ENCODE measurements at places on chromosomes 1 and 21. TPM values are rescaled to one million over a fixed set of nuclear protein-coding genes. Genes with fewer than 3 reads are reported as not detected.
A peak's percentile ranks its signal among the peaks of the same experiment; 100 is the strongest.

Gene OR2T35
- not detected for total RNA-seq

DNA sequence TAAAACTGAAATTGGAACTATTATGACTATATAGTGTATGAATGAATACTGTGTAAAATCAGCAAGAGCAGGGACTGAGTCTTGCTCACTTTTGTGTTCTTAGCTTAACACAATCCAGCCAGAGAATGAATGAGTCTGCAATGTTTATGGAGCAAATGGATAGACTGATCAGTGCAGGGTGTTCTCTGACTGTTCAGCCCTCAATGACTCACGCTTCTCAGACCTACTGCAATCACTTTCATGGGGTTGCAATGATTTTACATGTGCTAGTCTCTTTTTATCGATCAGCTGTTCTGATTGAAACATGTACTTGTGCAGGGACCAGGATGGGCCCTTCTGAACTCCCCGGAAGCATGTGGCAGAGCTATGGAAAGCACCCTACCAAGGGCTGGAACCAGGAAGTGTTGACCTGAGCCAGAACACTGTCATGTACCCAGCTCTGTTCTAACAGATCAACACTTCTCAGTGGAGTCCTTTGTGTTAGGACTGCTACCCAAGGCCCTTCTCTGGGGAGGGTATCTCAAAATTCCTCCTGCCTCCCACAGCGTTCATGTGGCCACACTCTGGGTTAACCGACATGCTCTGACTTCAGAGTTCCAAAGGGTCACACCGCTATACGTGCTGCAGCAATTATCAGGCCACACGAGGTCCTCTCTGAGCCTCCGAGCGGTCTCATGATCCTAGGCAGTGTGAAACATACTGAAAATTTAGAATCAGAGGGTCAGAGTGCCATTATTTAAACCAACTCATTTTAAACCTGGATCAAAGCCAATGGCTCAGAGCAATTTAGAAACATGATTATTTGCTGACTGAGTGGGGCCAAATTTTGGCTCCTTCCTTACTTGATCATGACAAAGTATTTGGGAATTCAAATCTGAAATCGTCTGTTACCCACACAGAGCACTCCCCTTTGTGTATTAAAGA, 35.2 kb downstream of the GRIK1 start:
- no peak for DNase-seq
- no peaks in the 10 kb centered on the region for H3K27me3 ChIP-seq
- H3K36me3 ChIP-seq = no peaks in the 10 kb centered on the region
- H3K4me3 ChIP-seq = no peak overlapping the region
- H3K27ac ChIP-seq = no peak overlapping the region

DNA sequence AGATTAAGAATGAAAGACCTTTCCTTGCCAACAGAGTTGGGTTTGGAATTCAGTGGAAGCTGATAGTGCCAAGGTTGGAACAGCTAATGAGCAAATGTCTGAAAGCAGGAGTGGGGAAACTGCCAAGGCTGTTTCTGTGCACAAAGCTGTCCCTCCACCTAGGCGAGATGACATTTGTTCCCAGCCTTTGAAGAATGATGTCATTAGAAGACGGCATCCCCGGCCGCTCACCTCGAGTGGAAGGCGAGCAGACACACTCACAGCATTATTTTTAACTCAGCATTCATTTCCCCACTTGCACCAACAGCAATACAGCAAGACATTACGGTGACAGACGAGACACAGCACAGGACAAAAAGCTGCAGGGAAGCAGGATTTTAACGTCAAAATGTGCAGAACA, 463.9 kb downstream of the PCP4 start:
- no peaks in the 10 kb centered on the region for H3K36me3 ChIP-seq
- H3K4me3 ChIP-seq = no peak overlapping the region
- DNase-seq = no peak
- H3K27ac ChIP-seq = no peak overlapping the region
- no peaks in the 10 kb centered on the region for H3K4me1 ChIP-seq

Gene ATP1A2
- not detected for total RNA-seq

- peaks cover 3% of the 10 kb centered on the region for H3K4me1 ChIP-seq
- H3K4me3 ChIP-seq = no peak overlapping the region
- peaks cover 4% of the 10 kb centered on the region for H3K27me3 ChIP-seq
- H3K27ac ChIP-seq = no peak overlapping the region
- no peaks in the 10 kb centered on the region for H3K36me3 ChIP-seq
Observed at GRCh38 chr1:147496571-147497210, 44.6 kb upstream of the BCL9 start.

DNA sequence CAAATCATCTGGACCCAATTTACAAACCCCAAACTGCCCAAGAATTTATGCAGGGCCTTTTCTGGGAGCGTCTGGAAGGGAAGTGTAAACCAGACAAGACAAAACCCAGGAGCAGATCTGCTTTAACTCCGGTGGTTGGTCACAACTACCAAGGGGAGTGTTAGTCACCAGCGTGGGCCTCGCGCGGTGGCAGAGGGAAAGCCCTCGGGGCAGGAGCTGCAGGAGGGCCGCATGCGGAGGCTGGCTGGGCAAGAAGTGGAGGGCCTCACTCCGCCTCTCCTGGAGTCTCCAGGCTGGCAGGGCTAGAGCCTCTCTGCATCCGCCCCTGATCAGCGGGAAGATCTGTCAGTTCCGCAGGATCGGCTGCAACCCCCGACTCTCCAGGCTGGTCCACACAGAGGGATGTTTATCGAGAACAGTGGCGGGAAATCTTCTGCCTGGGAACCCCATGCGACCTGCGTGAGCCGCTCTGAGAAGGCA, 2.0 kb downstream of the COL24A1 start:
- no peak for DNase-seq
- H3K4me3 ChIP-seq = no peak overlapping the region
- H3K27me3 ChIP-seq = peaks cover 32% of the 10 kb centered on the region

Gene UBL4B
- total RNA-seq = not detected

DNA sequence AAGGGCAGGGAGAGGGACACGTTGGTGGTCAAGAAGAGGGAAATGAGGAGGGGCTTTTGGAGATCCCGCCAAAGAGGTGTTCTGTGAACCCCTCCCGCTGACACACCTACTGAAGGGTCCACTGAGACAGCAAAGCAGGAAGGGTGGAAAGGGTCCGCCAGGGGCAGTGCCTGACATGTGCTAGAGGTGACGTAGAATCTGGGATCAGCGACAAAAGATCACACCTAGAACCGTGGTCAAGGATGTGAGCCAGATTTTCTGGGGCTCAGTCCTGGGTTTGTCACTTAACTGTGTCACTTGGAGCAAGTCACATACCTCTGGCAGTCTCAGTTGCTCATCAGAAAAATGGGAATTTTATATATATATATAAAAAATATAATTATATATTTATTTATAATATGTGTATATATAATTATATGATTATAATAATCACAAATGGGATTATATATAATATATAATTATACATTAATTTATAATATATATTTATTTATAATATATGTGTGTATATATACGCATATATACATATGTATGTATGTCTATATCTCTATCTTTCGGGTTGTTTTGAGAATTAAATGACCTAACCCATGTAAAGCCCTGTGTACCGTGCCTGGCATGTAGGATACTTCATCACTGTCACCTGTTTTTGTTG, 35.0 kb upstream of the ATP5PO start:
- peak overlapping the region; percentile 75 for H3K4me3 ChIP-seq
- peaks cover 50% of the 10 kb centered on the region for H3K36me3 ChIP-seq
- H3K27ac ChIP-seq = peak overlapping the region; percentile 100
- peaks cover 3% of the 10 kb centered on the region for H3K27me3 ChIP-seq
- peak; percentile 52 for DNase-seq
- peaks cover 75% of the 10 kb centered on the region for H3K4me1 ChIP-seq

GRCh38 chr1:118116909-118117308, 68.1 kb downstream of the SPAG17 start:
- H3K4me1 ChIP-seq = no peaks in the 10 kb centered on the region
- peaks cover 2% of the 10 kb centered on the region for H3K27me3 ChIP-seq
- no peak overlapping the region for H3K4me3 ChIP-seq
- no peak overlapping the region for H3K27ac ChIP-seq
- no peaks in the 10 kb centered on the region for H3K36me3 ChIP-seq

Gene CFAP45
- total RNA-seq = 1.3 TPM

DNA sequence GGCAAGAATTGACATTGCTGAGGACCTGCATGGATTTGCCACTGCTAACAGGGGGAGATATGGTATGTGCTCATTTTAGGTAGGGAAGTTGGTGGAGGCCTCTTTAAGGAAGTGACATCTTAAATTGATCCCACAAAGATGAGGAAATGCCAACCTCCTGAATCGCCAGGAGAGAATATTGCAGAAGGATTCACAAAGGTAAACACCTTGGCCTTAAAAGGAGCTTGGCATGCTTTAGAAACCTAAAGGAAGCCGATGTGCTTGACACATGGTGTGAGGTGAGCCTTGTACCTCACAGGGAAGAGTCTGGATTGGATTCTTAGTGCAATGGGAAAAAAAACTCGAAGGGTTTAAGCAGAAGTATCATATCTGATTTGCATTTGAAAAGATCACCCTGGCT, 470.5 kb upstream of the DAB1 start:
- no peaks in the 10 kb centered on the region for H3K4me1 ChIP-seq
- peaks cover 7% of the 10 kb centered on the region for H3K27me3 ChIP-seq
- H3K4me3 ChIP-seq = no peak overlapping the region

- no peak for DNase-seq
- H3K27ac ChIP-seq = no peak overlapping the region
- H3K36me3 ChIP-seq = no peaks in the 10 kb centered on the region
- peaks cover 22% of the 10 kb centered on the region for H3K4me1 ChIP-seq
- H3K4me3 ChIP-seq = no peak overlapping the region
Observed at GRCh38 chr1:94093396-94093795, 27.6 kb downstream of the ABCA4 start.

Gene ZNF691
- 6.9 TPM for total RNA-seq

DNA sequence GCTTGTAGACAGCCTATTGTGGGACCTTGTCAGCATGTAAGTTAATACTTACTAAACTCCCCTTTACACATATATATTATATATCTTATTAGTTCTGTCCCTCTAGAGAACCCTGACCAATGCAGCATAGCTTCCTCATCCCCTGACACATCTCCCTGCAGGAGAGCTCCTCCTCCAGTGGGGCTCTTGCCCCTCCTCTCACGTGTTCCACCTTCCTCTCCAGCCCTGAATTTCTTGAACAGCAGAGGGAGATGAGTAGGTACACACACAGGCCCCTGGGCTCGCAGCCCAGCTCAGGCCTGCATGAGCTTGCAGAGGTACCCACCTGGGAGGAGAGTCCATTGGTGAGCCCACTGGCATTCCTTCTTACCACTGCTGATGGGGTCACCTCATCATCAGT, 27.3 kb upstream of the GOLT1A start:
- no peaks in the 10 kb centered on the region for H3K36me3 ChIP-seq
- no peaks in the 10 kb centered on the region for H3K4me1 ChIP-seq
- DNase-seq = no peak

GRCh38 chr1:234645964-234646363, 36.0 kb upstream of the IRF2BP2 start:
- peaks cover 2% of the 10 kb centered on the region for H3K4me1 ChIP-seq
- no peaks in the 10 kb centered on the region for H3K36me3 ChIP-seq
- no peaks in the 10 kb centered on the region for H3K27me3 ChIP-seq
- no peak overlapping the region for H3K4me3 ChIP-seq
- no peak overlapping the region for H3K27ac ChIP-seq

GRCh38 chr1:23720256-23720995, 22.8 kb upstream of the ELOA start:
- peak overlapping the region; percentile 11 for H3K4me3 ChIP-seq
- DNase-seq = peak; percentile 52
- peaks cover 26% of the 10 kb centered on the region for H3K4me1 ChIP-seq
- peak overlapping the region; percentile 66 for H3K27ac ChIP-seq
- no peaks in the 10 kb centered on the region for H3K27me3 ChIP-seq
- H3K36me3 ChIP-seq = peaks cover 3% of the 10 kb centered on the region

DNA sequence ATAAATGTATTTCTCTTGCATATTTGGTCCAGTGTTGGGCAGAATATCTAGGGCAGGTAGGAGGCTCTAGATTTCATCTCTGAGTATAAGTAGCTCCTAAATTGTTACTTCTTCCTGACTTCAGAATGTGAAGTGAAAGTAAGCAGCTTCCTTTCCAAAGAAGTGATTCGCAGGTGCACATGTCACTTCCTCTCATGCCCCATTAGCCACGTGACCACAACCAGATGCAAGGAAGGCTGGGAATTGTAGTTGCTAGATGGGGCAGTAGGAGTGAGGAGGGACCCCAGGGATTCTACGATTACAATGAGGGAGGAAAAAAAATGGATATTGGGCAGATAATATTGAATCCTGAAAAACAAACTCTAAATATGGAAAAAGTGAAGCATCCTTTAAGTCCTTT, 113.2 kb upstream of the CYYR1 start:
- peak; percentile 58 for DNase-seq
- no peak overlapping the region for H3K4me3 ChIP-seq
- H3K36me3 ChIP-seq = no peaks in the 10 kb centered on the region
- peaks cover 1% of the 10 kb centered on the region for H3K27me3 ChIP-seq
- H3K4me1 ChIP-seq = peaks cover 4% of the 10 kb centered on the region

DNA sequence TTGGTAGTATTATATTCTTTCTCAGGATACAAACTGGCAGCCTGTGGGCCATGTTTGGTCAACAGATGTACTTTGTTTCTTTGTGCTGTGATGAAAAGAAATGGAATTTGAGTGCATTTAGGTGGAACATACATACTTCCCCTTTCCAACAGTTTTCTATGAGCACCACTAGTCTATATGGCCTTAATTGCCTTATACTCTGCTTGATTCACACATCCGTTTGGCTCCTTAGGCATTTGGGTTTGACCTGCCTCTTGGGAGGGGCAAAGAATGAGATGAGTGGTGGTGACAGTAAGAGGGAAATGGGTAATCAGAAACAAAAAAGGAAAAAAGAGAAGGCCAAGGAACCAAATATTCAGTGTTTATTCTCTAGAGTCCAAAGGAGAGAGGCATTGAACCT, 17.0 kb downstream of the CFAP126 start:
- DNase-seq = no peak
- no peaks in the 10 kb centered on the region for H3K27me3 ChIP-seq

Gene PGLYRP4
- total RNA-seq = not detected

Gene PHF13
- total RNA-seq = 14.8 TPM

Gene OR10J1
- not detected for total RNA-seq

- no peak overlapping the region for H3K4me3 ChIP-seq
- peaks cover 32% of the 10 kb centered on the region for H3K36me3 ChIP-seq
- no peak for DNase-seq
- no peaks in the 10 kb centered on the region for H3K27me3 ChIP-seq
- H3K27ac ChIP-seq = no peak overlapping the region
- no peaks in the 10 kb centered on the region for H3K4me1 ChIP-seq
Observed at GRCh38 chr1:39381839-39382238, 109.6 kb upstream of the BMP8A start.

DNA sequence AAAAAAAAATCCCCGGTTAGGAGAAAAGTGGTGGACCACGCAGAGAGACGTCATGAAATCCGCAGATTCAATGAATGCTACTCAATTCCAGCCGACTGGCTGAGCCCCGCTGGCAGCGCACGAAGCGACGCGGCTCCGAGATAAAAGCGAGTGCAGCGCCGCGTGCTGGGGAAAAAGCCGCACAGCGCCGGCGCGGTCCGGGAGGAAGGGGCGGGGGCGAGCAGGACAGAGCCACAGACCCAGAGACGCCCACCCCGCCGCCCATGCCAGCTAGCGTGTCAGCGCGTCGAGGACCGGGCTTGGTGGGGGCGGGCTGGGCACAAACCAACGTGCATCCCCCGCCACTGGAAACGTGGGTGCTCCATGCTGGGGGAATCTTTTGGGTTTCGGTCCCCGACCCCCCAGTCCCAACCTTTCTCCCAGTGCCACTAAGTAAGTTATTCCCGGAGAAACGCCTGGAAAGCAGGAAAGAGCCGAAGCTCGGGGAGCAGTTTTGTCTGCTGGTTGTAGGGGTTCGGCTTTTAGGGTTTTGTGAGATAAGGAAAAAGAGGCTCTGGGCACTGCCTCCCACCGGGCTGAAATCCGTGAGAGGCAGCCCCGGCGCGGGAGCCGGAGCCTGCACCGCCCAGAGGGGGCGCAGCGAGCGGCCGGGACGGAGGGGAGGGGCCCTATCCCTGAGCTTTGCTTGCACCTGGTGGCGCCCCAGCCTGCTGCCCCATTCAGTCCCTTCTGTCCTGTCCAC, at the start of gene KCNJ6:
Gene KCNJ6, minus strand, starts transcription at position 148 of the 742 bp plus-strand sequence. CDS start 75,775 bp downstream, outside the sequence.
- no peak within 1 kb of the TSS for H3K4me3 ChIP-seq
- H3K36me3 ChIP-seq = no peaks in the 10 kb centered on the region
- peaks cover 50% of the 10 kb centered on the region for H3K27me3 ChIP-seq
- peaks cover 4% of the 10 kb centered on the region for H3K4me1 ChIP-seq
- no peak within 1 kb of the TSS for H3K27ac ChIP-seq
